Activated CD8-positive, alpha-beta T cell treated with anti-CD3 and anti-CD28 coated beads for 36 hours (primary cell): ENCODE measurements at places on chromosomes 2 and 18. TPM values are rescaled to one million over a fixed set of nuclear protein-coding genes. Genes with fewer than 3 reads are reported as not detected.
A peak's percentile ranks its signal among the peaks of the same experiment; 100 is the strongest.

GRCh38 chr2:121483846-121484245 is 46.8 kb upstream of the RNU4ATAC start:
- H3K4me3 ChIP-seq: no peak overlapping the region
- no peak overlapping the region for H3K27ac ChIP-seq
- H3K36me3 ChIP-seq: no peaks in the 10 kb centered on the region
- no peak for DNase-seq
- no peaks in the 10 kb centered on the region for H3K27me3 ChIP-seq
- H3K4me1 ChIP-seq: peaks cover 6% of the 10 kb centered on the region

GRCh38 chr2:95379371-95379831 is 23.1 kb upstream of the FAHD2A start:
- H3K4me1 ChIP-seq: no peaks in the 10 kb centered on the region
- no peak overlapping the region for H3K4me3 ChIP-seq
- no peak overlapping the region for H3K27ac ChIP-seq

DNA sequence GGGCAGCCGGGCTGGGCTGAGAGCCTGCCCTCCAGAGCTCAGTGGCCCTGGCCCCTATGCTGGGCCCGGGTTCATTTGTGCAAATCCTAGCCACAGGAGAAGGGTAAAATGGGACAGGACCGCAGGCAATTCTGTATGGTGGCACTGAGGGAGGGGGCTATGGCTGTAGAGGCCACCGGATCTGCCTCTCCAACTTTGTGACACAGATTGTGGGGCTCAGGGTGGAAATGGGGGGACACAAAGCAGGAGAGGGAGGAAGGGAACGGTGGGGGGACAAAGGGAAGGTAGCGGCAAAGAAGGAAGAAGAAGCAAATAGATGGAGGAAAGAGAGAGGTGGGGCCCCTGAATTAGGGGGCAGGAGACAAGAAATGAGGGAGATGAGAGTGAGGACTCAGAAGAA is 201.1 kb downstream of the SMAD2 start:
- H3K4me3 ChIP-seq: no peak overlapping the region
- no peak overlapping the region for H3K27ac ChIP-seq
- DNase-seq: no peak
- H3K27me3 ChIP-seq: peaks cover 4% of the 10 kb centered on the region
- H3K36me3 ChIP-seq: no peaks in the 10 kb centered on the region

DNA sequence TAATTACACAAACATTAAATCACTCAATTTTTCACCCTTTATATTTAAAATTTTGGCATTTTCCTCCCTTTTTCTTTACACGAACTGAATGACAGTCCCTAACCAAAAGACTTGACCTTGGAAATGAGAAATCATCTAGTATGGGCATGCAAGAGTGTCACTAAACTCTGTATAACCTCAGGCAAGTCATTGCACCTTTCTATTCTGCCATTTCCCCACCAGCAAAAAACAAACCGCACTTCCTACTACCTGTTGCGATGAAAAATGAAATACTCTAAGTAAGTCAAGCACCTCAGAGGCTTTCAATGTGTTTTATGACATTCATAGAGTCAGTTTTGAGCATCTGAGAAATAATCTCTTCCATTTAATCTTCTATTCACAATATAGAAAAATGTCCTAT is 44.1 kb downstream of the ANKRD44 start:
- no peaks in the 10 kb centered on the region for H3K27me3 ChIP-seq
- H3K4me3 ChIP-seq: peak overlapping the region; percentile 47
- peak; percentile 44 for DNase-seq
- H3K36me3 ChIP-seq: peaks cover 40% of the 10 kb centered on the region
- peaks cover 97% of the 10 kb centered on the region for H3K4me1 ChIP-seq
- peak overlapping the region; percentile 90 for H3K27ac ChIP-seq

- peaks cover 1% of the 10 kb centered on the region for H3K27me3 ChIP-seq
- peaks cover 17% of the 10 kb centered on the region for H3K4me1 ChIP-seq
- H3K4me3 ChIP-seq: no peak overlapping the region
- DNase-seq: no peak
- H3K36me3 ChIP-seq: peaks cover 3% of the 10 kb centered on the region
Observed at GRCh38 chr2:227378371-227378782, 729 bp downstream of the TM4SF20 start.

DNA sequence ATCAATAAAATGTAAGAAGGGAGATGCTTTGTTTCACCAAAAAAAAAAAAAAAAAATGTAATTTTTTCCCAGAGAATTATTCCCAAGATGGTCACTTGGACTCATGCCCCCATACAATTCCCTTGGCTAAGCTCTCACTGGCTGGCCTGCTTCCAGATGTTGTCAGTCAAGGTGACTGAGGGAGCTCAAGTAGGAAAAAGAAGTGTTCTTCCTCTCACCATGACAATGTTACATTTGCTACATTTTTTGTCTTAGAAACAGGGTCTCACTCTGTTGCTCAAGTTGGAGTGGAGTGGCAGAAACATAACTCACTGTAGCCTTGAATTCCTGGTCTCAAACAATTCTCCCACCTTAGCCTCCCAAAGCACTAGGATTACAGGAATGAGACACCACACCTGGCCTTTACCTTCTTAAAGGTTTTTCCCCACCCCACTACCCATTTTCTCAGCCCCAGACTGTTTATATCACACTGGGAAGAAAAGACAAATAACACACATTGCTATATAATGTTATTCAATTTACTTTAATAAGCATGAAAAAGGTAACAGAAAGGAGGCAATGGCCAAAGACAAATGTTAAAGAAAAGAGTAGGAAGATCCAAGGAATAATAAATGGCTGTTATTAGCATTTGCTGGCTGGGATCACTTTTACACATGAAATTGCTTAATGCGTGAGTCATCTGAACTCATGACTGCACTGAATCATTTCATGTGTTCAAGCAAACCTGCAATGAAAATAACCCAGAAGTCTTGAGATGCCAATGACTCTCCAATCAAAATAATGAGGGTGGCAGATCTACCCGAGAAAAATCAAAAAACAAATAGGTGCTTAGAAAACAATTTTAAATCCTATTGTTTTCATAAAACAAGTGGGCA is 45.2 kb downstream of the ACVR1 start:
- peaks cover 23% of the 10 kb centered on the region for H3K4me1 ChIP-seq
- H3K27me3 ChIP-seq: no peaks in the 10 kb centered on the region
- H3K4me3 ChIP-seq: no peak overlapping the region
- peaks cover 11% of the 10 kb centered on the region for H3K36me3 ChIP-seq

DNA sequence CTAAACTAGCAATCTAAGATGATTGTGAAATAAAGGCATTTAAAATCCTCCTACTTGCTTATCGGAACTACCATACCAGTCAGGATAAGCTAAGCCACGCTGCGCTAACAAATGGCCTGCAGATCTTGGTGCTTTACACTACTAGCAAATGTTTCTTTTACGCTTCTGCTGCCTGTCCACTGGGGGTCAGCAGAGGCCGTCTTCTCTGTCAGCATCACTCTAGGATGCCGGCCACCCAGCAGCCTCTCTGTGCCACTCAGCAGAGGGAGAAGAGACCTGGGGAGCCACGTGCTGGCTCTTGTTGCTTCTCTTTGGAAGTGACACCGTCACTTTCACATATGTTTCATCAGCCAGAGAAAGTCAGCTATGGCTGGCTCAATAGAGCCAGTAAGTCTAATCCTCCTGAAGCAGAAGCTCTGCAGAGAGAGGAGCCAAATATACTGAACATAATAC is 36.6 kb downstream of the COPS8 start:
- H3K27ac ChIP-seq: peak overlapping the region; percentile 65
- H3K4me3 ChIP-seq: no peak overlapping the region
- no peaks in the 10 kb centered on the region for H3K36me3 ChIP-seq
- H3K4me1 ChIP-seq: peaks cover 3% of the 10 kb centered on the region

GRCh38 chr2:157890969-157891642 is 15.0 kb upstream of the ACVR1 start:
- H3K27me3 ChIP-seq: no peaks in the 10 kb centered on the region
- no peak for DNase-seq
- H3K36me3 ChIP-seq: no peaks in the 10 kb centered on the region
- peaks cover 52% of the 10 kb centered on the region for H3K4me1 ChIP-seq

DNA sequence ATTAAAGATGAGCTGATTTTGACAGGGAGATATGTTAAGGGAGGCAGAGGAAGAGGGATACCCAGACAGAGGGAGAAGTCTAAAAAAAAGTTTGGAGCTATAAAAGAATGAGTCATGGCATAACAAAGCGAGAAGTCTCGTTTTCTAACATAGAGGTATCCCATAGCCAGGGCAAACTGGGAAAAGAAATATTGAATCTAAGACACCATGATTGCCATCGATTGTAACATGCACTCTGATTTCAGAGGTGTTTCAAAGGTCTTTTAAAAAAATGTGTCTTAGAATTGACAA is 110.7 kb downstream of the MDH1 start:
- no peak overlapping the region for H3K4me3 ChIP-seq
- no peak for DNase-seq
- H3K27ac ChIP-seq: no peak overlapping the region
- no peaks in the 10 kb centered on the region for H3K27me3 ChIP-seq

- H3K27ac ChIP-seq: no peak overlapping the region
- H3K4me3 ChIP-seq: peak overlapping the region; percentile 25
- no peak for DNase-seq
- peaks cover 19% of the 10 kb centered on the region for H3K27me3 ChIP-seq
Observed at GRCh38 chr2:215619989-215620388, 184.1 kb upstream of the FN1 start.

DNA sequence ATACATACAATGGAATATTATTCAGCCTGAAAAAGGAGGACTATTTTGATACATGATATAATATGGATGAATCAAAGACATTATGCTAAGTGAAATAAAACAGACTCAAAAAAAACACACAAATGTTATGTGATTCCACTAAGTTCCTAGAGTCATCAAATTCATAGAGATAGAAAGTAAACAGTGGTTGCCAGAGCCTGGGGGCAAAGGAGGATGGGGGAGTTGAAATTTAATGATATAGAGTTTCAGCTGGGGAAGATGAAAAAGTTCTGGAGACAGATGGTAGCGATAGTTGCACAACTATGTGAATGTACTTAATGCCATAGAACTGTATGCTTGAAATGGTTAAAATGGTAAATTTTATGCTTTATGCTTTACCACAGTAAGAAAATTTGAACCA is 119.7 kb downstream of the METTL4 start:
- no peaks in the 10 kb centered on the region for H3K4me1 ChIP-seq
- no peaks in the 10 kb centered on the region for H3K36me3 ChIP-seq
- no peak for DNase-seq

DNA sequence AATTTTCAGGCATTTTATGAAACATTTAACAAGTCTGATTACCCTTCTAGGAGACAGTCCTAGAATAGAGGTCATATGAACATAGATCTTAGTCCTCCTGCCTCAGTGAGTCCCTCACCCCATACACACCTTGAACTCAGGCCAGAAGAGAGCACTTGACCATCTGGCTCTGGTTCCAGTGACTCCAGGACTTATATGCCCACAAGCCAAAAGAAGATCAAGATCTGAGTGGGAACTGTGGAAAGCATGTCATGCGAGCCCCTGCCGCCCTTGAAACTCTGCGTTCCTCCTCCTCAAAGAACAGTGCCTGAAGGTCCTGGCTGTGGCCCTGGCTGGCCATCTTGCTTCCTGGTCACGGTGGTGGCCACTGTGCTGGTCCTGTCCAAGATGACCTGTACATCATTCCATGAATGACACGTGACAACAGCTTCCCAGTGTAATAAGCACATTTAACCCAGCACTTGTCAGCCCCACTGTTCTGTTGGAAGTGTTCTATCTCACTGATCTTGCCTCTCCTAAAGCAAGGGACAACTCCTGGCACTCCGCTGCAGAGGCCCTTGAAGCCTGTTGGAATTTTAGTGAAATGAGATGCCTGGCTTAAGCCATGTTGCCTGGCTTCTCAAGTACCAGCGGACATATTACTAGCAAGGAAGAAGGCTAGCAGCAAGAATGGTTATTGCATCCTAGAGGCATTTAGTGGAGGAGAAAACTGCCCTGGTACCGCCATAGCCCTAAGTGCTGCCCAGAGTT is 17.6 kb downstream of the TTC32 start:
- H3K4me1 ChIP-seq: peaks cover 5% of the 10 kb centered on the region
- H3K27ac ChIP-seq: no peak overlapping the region

DNA sequence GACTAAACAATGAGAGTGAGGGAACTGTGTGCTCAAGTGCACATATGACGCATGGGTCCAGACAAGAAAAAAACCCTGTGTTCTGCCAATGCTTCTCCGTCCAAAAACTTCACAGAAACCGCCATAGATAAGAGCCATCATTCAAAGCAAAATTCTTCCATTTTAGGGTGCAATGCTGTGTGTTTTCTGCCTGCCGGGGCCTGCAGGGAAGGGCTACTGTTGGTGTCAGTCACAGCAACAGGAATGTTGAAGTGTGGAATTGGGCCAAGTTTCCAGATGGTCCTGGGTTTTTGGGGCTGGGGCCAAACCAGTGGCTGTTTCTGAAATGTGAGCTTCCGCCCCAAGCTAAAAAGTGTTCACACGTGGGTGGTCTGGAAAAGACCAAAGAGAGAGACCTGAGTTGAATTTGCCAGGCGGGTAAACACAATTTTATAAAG is 677 bp upstream of the MC2R start:
- no peak for DNase-seq
- no peak overlapping the region for H3K4me3 ChIP-seq
- H3K4me1 ChIP-seq: no peaks in the 10 kb centered on the region

DNA sequence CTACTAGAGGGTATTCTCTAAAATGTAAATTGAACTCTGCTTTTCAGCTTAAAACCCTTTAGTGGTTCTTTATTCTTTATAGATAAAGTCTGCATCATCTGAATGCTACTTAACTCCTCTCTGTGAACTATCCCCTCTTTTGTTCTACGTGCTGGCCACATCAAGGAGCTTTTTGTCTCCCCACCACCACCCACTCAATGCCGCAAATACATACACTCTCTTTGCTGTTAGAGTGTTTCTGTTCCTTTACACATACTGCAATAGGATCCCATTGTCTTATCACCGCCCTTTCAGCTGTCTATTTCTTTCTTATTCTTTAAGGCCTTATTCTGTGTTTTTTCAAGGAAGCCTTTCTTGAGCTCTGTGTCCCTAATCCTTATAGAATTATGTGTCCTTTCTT is 83.3 kb downstream of the EML4 start:
- H3K27ac ChIP-seq: peak overlapping the region; percentile 60
- peaks cover 27% of the 10 kb centered on the region for H3K36me3 ChIP-seq
- no peaks in the 10 kb centered on the region for H3K27me3 ChIP-seq
- H3K4me1 ChIP-seq: peaks cover 73% of the 10 kb centered on the region

DNA sequence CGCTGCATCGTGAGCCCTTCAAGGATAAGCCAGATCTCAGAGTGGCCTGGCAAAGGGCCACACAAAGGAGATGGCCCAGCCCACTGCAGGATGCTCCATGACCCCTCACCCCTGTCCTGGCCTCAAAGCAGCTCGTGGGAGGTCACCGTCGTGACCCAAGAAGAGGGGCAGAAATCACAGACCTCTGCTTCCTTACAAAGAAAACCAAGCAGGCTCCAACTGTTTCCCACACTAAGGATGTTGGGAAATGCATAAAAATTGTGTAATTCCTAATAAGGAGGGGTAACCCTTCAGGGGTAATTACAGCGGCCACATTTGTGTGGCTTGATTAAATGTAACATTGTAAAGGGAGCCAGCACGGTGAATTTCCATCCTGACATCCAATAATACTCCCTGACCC is 102.3 kb downstream of the BOD1L2 start:
- no peak overlapping the region for H3K27ac ChIP-seq
- H3K4me3 ChIP-seq: no peak overlapping the region
- H3K36me3 ChIP-seq: no peaks in the 10 kb centered on the region
- no peaks in the 10 kb centered on the region for H3K4me1 ChIP-seq
- H3K27me3 ChIP-seq: no peaks in the 10 kb centered on the region
- DNase-seq: no peak

CFAP53 gene
- total RNA-seq: 0.76 TPM

PTCD3 gene
- 191 TPM for total RNA-seq

RPIA gene
- total RNA-seq: 81.0 TPM

KLHL41 gene
- total RNA-seq: not detected

SMAD4 gene
- total RNA-seq: 68.1 TPM

CYS1 gene
- total RNA-seq: 0.32 TPM

TMEM169 gene
- 0.83 TPM for total RNA-seq

OSBPL6 gene
- 4.0 TPM for total RNA-seq

RPRM gene
- 0.23 TPM for total RNA-seq

TEX44 gene
- total RNA-seq: not detected
